Uterus (tissue), 4 donors: ENCODE measurements at places on chromosomes 12 and 14. TPM values are rescaled to one million over a fixed set of nuclear protein-coding genes. Genes with fewer than 3 reads are reported as not detected.

The ANO2 gene
- 51.7 TPM for total RNA-seq

DNA sequence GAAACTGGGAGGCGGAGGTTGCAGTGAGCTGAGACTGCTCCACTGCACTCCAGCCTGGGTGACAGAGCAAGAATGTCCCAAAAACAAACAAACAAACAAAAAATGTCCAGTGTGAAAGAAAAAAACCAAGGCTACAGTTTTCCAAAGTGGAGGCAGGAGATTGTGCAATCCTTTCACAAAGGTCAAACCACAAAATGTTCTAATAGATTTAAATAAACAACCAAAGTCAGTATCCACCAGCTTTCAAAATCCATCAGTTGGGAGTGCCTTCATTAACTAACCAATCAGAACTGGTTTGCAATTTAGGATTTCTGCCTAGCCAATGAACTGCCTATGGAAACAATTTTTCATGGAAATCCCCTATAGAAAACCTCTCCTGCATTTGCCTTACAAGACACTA, 52.3 kb upstream of the TRIM9 start:
- DNase-seq = no peak

DNA sequence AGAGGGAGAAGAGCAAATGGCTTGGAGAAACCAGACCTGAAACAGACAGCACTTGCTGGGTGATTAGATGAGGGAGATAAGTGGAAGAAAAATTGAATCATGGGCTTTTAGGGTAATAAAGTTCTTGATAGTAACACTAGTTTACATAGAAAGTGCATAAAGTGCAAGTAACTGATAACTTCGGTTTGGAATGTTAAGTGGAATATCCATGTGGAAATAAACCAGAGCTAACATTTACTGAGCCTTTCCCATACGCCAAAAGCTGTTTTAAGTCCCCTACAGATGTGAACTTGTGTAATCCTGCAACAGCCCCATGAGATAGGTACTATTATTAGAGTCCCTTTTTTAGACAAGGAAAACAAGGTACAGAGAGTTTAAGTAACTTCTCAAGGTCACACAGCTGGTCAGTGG, 77.1 kb upstream of the NUDT4 start:
- DNase-seq = no peak

The CLEC7A gene
- 4.6 TPM for total RNA-seq

DNA sequence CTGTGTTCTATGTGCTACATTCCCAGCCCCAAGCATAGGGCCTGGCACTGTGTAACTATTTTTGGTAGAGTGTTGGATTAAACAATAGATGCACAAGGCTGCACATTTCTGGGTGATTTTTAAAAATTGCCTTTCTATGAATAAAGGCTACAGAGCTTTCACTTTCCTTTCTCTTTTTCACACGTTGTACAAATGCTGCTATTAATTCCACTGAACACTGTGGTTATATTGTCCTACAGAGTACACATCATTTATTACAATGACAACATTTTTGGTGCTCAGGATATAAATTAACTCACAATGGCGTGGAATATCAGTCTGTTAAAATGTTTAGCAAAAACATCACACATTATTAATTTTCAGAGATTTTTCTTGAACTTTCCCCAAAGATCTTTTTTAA, 3.6 kb upstream of the EML1 start:
- DNase-seq = no peak

The GALNT8 gene
- total RNA-seq = 5.8 TPM
